Stimulated activated CD8-positive, alpha-beta memory T cell treated with anti-CD3 and anti-CD28 coated beads, Interleukin-2, amount 100 ng/mL, for 1 hour (primary cell): ENCODE measurements at places on chromosomes 7 and 10.

DNA sequence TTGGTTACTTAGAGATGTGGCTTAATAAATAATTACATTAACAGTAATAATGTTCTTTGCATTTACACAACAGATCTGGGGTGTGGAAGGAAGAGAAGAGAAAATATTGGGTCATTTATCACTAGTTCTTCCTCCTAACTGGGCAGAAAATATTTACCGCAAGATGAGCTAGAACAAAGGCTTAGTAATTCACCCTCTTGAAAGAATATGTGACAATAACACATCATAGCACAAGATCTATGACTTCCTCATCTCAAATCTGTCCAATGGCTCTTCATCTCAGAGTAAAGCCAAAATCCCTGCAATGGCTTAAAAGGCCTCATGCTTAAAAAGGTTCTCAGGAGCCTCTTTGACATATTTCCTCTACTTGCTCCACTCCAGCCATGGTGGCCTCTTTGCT lies 178.6 kb downstream of the ZNF438 start:
- no peak for DNase-seq

DNA sequence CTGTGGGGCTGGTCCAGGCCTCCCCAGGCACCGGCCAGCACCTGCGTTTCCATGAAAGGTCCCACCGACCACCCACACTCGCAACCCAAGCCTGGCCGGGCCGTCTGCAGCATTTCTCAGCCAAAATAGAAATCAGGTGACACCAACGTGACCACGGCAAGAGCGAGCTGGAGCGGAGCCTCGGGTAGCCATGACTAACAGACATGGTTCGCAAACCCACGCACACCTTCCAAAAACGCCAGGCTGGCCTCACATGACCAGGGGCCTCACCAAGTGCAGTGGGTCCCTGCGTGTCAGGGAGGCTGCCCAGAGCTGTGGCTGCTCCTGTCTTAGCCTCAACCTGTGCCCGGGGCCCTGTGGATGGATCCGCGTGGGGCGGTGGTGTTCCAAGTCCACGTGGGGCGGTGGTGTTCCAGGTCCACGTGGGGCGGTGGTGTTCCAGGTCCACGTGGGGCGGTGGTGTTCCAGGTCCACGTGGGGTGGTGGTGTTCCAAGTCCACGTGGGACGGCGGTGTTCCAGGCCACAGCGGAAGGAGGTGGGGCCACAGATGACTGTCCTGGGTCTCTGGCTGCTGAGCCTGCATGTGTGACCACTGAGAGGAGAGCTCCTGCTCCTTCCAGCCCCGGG lies 64.4 kb upstream of the ADGRA1 start:
- no peak for DNase-seq

- DNase-seq, result no peak
Measured at GRCh38 chr10:61842755-61843497, 58.6 kb upstream of the ARID5B start.

DNA sequence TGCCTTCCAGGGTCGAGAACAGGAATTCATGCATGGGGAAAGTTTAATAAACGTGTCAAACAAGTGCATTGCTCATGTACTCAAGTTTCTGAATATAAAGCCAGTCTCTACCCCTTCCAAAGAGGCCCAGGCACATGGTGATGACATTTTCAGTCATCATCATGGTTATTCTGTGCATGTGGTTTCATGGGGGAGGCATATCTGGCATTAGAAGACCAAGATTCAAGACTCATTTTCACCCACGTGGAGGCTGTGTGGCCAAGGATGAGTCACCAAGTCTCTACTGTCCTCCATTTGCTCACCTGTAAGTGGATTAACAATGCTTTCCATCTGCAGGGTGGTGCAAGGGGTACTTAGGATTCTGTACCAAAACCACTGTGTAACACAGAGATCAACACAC lies 34.0 kb upstream of the CNPY1 start:
- no peak for DNase-seq

DNA sequence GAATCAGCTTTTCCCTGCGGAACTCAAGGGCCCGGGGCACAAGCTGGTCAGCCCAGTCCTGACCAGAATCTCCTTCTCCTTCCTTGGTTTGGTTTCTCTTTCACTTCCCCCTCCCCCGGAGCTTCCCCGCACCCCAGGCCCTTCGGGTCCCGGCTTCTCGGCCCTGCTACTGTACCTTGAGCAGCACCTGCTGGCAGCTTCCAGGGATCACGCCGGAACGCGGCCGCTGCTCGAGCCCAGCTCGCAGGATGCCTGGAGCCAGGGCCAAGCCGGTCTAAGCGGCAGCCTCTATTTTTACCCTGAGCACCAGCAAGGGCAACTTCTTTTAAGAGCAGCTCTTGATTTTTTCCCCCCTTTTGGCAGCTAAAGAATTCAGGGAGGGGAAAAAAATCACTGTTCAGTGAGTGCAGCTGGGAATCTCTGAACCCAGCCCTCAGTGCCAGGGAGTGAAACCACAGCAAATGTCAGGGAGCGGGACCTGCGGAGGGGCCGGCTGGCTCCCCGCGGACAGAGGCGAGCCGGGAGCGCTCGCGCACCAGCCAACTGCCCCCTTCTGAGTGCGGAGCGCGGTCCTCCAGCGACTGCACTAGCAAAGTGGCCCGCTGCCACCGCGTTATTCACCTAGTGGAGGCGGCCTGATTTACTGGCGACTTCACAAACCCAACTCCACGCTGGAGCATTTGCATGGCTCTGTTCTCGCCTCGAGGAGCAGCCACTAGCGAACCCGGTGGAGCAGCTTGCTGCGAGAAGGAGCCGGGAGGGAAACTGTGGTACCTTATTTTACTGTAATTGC lies 2.4 kb upstream of the INHBA start:
- peak; percentile 11 for DNase-seq

DNA sequence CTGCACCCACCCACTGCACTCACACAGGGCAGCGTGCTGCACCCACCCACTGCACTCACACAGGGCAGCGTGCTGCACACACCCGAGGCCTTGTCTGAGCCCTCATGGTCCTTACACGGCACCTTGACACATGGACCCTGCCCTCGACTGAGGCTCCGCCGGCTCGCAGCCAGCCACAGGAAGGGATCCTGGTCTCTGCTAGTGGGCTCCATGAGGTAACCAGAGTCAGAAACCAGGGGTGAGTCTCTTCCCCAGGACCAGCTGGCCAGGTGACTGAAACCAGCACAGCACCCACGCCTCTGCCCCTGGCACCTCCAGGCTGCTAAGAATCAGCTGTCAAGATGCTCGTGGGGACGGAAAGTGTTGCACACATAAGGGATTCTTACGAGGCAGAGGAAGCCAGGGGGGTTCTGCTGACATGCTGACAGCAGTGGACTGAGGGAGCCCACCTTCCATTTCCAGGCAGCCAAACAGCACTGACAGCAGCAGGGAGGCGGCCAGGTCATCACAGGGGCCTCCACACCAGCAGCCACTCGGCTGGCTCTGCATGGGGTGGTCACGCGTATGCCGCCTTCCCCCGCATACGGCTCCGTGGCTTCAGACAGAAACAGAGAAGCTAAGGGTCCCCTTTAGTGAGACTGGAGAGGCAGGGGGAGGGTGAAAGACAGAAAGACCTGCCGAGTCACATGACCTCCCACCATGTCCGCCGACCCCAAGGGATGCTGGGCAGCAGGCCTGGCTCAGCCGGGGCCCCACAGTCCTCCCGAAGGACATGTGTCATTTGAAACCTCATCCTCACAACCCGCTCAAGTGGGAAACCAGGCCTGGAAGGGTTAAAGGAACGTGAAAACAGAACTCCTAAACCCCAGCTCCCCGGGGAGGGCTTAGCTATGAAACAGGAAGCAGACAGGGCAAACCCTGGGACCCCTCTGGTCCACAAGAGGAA lies 34.2 kb downstream of the GPER1 start:
- DNase-seq, result no peak

DNA sequence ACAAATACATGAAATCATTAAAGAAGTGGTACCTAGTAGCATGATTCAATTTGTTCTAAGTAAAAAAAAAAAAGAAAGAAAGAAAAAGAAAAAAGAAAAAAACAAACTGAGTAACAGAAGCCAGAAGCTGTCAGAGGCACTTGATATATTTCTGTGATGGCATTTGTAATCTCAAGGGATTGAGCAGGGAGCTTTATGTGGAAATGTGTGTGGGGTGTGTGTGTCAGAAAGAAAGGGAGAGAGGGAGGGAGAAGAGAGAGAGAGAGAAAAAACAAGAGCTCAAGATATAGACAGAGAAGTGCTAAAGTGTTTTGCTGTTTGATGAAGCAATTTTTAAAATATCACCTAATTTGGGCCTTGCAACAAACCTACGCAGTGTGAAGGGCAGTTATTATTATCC lies 357.6 kb upstream of the PCDH15 start:
- no peak for DNase-seq

DNA sequence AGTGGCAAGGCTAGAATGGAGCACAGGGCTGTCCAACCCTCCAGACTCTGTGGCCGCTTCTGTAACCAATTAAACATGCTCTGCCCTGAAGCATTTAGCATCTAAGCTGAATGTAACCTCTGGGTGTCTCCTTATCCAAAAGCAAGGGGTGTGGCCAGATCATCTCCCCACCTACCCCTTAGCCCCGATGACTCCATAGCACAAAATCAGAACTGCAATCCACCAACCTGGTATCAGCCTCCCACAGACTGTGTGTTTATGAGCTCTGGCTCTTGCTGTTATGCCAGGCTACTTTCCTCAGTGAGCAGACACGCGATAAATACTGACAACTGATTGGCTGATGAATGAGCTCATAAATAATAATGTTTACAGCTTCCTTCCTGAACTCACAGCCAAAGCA lies 3.2 kb downstream of the FRMD4A start:
- no peak for DNase-seq

DNA sequence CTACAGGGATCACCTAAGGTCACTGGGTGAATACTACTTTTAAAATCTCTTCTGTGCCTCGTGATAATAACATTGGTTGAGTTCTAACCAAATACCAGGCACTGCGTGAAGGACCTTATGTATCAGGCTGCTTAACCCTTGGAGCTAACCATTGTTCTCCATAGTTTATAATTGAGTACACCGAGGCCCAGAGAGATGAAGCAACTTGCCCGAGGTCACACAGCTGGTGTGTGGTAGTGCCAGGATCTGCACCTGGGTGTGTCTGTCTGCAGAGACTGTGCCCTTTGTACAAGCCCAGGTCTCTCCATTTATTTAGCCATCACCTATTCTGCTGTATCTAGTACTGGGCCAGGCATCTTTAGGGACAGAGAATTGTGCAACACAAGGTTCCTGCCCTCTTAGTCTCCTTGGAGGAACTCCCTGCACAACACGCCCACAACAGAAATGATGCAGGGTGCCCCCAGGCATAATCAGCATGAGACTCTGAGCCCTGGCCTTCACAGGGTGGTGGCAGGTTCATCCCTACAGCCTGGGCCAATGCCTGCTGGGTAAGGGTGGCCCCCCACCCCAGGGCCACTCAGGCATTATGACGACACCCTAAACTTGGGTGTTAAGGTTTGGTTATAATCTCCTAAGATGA lies 31.5 kb downstream of the UNC5B start:
- no peak for DNase-seq

DNA sequence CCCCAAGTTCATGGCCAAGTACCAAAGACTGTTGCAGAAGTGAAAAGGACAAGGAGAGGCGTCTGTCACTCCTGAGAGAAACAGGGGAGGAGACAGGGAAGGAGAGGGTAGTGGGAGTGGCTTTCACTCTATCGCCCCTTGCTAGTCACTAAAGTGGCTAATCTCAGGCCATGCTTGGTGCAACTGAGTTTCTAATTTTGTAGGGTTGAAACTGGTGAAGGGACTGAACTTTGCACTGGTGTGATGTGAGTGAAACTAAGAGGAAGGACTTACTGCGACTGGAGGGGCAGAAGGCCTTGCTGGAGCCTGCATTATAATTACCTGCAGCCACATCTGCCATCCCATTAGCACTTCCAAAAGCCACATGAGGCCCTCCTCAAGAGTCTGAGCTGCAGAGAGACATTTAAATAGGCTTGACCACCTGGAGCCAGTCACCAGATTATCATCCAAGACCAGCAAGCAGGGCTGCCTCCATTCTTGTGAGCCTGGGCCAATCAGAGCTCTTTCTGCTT lies 107.2 kb upstream of the EEPD1 start:
- DNase-seq, result no peak

DNA sequence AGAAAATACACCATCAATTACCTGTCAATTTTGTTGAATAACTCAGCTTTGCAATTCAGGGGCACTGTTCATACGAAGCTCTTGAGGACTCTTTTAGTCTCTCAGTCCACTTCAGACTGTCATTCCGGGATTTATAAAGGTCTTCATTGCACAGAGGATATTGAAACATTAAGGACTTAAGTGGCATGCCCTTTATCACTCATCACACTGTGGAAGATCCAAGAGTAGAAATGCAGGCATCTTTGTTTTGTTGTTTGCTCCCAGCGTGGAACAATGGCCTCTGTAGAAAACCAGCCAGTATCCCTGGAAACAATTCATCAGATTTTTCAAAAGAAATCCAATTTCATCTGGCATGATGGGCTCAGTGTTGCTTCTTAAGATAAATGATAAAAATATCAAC lies 66.3 kb upstream of the LRGUK start:
- no peak for DNase-seq

DNA sequence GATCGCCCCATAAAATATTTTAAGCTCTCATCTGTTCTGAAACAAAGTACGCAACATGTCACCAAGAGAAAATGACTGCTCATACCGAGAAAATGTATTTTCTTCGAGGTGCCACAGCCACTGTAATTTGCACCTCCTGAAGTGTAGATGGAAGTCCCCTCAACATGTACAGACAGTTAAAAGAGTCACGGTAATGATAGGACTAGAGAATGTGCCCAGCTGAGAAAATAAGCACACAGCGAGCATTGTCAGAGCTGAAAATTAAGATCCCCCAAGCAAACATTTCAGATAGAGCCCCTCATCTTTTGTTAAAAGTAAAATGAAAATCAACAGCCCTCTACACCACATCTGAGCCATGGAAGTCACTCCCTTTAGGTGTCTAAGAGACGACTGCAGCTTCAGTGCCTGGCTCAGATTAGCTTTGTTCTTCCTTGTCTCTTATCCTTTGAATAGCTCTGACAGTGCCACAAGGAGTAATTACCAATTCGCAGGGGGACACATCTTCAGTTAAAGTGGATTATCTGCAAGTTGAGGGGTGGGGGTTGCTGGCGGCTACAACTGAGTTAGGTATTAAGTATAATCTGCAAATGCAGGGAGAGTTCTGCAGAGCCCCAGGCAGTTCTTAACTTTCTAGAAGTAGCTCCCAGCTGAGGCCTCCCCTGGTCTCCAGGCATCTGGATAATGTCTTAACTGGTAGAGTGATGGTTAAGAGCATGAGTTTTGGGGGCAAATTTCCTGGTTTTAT lies 222.7 kb upstream of the C7orf33 start:
- DNase-seq, result no peak
